ENCODE measurements at places on chromosomes 2 and 18.

GRCh38 chr2:151478011-151478410, 68.3 kb downstream of the RIF1 start:
- DNase-seq = no peak

DNA sequence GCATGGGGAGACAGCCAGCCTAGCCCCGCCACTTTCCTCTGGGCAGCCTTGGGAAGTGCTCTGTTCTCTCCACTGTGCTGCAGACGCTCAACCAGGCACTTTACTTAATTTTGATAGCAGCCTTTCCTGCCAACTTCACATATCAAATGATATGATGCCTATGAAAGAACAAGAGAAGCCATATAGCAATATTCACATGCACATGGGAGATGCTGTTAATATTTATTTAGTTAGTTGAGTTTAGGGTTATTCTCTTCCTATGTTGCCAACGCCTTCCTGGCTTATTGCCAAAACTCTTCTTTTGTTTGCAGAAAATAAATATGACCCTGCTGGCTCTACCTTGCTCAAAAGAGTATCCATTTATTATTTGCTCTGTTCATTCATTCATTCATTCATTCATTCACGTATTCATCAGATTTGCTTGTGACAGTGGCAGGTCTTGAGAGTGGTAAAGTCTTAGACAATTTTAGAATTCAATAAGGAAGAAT, 99.3 kb downstream of the GATA6 start:
- no peak for DNase-seq

DNA sequence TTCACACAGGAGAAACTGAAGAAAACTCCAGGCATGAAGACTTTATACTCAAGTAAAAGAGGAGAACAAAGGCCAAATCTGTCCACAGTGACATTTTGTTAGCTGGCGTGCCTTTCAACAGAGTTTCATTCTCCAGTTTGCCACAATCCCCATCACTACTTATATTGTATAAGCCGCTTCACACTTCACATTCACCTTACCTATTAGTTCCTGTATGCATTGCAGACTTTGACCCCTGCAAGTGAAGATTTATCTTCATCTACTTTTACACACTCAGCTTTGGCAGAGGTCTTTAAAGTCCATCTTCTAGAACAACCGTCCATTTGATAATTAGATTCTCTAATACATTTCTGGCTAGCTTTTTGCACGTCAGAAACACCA, 56.8 kb upstream of the TANK start:
- DNase-seq = no peak

DNA sequence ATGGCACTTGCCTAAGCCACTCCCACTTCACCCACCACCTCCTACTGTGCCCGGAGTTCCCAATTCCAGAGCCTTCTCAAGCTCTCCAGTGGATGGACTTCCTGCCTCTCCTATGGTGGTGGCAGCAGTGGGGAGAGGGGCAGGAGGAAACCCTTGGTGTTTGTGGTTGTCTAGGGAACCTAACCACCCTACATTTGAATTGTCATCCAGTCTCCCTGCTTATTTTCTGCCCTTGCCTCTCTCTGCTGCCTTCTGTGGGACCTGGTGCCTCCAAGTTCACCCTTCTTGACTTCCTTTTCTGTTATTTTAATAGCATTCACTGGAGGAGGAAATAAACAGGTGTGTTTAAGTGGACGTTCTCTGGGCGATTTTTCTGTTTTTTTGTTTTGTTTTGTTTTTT, 50.0 kb upstream of the HPCAL1 start:
- DNase-seq = no peak

- DNase-seq = no peak
These were observed 45.8 kb downstream of the GALNT13 start for GRCh38 chr2:153917570-153917969.

- no peak for DNase-seq
These were observed 349.0 kb upstream of the PKDCC start for GRCh38 chr2:41698678-41699422.

DNA sequence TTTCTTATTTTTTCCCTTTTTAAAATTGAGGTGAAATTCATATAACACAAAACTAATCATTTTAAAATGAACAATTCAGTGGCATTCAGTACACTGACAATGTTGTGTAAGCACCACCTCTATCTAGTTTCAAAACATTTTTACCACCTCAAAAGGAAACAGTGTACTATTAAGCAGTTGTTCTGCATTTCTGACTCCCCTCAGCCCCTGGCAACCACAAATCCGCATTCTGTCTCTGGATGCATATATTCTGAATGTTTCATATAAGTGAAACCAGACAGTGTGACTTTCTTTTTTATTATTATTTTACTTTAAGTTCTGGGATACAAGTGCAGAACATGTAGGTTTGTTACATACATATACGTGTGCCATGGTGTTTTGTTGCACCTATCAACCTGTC, 19.2 kb upstream of the TANK start:
- DNase-seq = no peak

GRCh38 chr2:240810621-240811020, 9.4 kb downstream of the KIF1A start:
- DNase-seq = no peak

DNA sequence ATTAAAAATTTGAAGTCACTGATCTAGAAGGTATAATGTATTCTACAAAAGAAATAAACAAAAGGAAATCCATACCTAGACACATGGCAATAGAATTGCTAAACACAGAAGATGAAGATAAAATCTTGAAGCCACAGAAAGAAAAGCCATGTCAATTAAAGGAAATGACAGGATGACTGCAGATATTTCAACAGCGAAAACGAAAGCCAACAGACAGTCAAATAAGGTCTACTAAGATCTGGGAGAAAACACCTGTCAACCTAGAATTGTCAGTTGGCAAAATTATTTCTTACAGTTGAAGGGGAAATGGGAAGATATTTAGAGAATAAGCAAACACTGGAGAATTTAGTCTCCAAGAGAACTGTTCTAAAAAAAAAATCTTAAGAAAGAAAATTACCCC, 39.2 kb downstream of the NETO1 start:
- DNase-seq = no peak

DNA sequence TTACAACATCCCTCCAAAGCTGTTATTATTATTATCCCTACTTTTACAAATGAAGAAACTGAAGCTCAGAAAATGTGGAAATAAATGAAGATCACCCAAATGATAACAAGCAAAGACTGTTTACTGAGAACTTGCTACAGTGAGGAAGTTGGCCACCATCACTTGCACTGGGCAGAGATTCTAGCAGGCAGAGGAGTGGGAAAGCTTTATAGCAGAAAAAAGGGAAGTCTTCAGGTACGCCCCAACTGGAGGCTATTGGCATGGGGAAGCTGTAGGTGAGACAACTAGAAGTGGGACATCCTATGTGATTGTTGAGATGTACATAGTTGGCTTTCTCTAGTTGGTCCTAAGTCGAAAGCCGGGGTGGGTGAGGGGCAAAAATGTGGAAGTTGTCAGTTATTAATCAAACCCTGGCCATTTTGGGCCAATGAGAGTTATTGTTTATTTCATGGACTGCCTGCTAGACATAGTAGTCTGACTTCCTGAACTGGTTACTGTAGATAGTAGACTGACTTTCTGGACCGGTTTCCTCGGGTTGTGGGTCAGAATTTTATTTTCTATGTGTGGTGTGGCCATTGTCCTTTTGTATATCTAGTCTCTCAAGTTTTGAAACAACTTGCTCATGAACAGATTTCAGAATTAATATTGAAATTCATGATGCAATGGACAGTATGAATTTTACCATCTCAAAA, 40.2 kb upstream of the STAT4 start:
- DNase-seq = no peak

GRCh38 chr2:219455581-219455980, 20.9 kb downstream of the SPEG start:
- DNase-seq = no peak

- DNase-seq = peak; percentile 73
These were observed 128.7 kb upstream of the L3MBTL4 start for GRCh38 chr18:6543330-6543908.

- DNase-seq = no peak
These were observed 146.9 kb upstream of the STON1 start for GRCh38 chr2:48383036-48383435.

DNA sequence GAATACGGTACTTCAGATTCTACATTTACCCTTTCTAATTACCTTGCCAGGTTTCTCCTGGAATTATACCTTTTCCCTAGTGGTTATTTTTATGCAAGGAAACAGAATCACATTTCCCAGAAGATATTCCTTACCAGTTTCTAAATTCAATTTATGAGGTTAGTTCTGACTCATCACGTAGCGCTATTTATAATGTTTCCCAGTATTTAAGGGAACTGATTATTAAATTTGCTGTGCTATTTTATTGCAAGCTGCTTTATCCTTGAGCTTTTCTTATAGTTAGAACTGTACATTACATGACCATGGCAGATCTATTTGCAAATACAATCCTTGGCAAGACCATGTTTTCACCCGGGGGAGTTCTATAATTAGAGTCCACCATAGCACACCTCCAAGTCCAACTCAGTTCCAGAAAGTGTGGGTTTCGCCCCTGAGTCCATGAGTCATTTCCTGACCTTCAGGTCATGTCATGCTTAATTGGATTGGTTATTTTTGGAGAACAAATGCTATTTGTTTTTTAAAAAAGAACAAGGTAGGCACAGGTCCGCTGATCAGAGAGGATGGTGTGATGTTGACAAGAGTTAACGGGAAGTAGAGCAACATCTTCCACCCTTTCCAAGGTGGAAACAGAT, 126.6 kb downstream of the ZNF532 start:
- DNase-seq = no peak

- no peak for DNase-seq
These were observed 20.0 kb upstream of the CHRNA1 start for GRCh38 chr2:174784316-174784715.

- no peak for DNase-seq
These were observed 50.2 kb upstream of the DTNA start for GRCh38 chr18:34659579-34660517.

DNA sequence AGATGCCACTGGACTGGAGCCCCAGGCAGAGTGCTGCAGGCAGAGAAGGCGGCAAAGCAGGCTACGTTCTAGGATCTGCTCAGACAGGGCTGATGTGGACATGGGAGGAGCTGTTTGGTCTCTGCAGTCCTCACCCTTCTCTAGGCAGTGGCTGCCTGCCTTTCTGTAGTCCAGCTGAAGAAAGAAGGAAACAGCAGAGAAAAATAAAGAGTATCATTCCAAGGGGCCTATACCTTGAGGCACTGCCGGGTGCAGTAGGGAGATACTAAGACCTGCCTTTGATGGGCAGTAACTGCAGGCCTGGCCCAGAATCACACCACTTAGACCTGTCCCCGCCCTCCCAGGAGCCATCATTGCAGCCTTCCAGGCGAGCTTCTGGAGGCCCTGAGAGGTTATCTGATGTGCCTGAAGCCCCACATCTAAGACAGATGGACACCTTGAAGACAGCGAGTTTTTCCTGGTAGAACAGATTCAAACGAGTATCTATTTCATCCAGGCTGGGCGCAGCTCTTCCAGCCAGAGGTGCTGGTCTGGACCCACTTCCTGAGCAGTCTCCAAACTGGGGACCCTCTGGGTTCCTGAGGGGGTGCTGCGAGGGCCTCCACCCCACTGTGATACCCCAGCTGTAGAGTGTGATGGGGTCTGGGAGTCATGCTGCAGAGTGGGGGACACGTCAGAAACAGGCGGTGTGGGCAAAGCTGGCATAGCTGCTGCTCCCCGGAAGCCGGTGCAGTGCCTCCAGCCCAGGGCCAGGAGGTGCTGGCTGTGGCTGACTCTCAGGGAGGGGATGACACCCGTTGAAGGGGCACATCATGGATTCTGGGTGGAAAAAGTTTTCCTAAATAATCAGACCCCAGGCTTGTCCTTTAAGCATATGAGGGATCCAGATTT, 87.3 kb upstream of the OTOS start:
- DNase-seq = no peak

DNA sequence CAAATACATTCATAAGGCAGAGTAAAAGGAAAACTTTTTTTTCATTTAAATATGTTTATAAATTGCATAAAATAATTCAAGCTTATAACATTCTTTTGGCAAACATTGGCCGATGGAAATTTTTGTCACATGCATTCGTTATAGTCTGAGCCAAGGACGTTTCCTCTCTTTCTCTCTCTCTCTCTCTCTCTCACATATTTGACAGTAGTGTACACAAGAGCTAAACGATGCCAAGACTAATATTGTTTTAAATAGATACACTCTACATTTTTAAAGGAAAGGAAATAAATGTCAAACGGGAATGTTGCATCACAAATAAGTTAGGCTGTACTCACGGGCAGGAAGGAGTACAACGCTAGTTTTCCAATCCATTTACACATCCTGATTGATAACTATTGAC, 251.1 kb upstream of the SMIM21 start:
- no peak for DNase-seq

GRCh38 chr2:219531639-219532377, 11.8 kb downstream of the CHPF start:
- DNase-seq = no peak

GRCh38 chr2:189783451-189783926, 650 bp downstream of the ORMDL1 start:
- DNase-seq = peak; percentile 43

DNA sequence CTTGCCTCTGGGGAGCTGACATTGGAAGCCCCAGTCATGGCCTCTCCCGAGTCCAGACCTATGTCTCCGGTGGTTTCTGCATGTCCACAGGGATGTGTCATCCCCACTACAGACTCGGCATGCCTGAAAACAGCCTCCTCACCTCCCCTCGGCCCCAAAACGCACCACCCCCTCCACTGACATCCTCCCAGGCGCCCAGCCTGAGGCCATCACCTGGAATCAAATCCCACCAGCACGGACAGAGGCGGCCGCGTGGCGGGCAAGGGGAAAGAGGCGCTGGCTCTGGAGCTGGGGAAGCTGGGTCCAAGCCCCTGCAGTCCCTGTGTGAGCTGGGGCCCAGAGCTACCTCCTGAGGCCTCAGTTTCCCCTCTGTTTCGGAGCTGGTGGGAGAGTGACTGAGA, 69.9 kb upstream of the SMAD7 start:
- DNase-seq = no peak

- DNase-seq = no peak
These were observed 49.5 kb upstream of the CD226 start for GRCh38 chr18:69996951-69997798.

DNA sequence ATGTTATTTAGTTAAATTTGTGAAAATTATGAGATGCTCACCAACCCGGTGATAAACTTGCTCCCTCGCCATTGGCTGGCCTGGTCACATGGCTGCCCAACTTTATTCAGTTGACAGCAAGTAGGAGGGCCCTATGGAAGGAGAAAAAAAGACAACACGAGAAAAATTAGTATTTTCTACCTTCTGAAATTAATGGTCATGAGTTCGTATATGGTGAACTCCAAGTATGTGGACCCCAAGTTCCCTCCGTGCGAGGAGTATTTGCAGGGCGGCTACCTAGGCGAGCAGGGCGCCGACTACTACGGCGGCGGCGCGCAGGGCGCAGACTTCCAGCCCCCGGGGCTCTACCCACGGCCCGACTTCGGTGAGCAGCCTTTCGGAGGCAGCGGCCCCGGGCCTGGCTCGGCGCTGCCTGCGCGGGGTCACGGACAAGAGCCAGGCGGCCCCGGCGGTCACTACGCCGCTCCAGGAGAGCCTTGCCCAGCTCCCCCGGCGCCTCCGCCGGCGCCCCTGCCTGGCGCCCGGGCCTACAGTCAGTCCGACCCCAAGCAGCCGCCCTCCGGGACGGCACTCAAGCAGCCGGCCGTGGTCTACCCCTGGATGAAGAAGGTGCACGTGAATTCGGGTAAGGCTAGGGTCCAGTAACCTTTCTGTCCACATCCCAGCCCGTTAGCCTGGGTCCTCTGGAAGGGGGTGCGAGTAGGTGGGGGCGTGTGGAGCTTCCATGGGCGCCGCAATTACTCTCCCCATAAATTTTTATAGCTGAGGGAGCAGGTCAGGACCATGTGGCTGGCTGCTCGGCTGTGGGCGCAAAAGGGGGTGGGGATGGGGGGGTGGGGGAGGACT, at the start of gene HOXD4:
HOXD4 (plus strand) TSS at position 109 of the 846 bp plus-strand sequence; CDS start at position 193, 84 bp downstream.
- no peak for DNase-seq
